ENCODE measurements at places on chromosomes 13 and 19.
A peak's percentile ranks its signal among the peaks of the same experiment; 100 is the strongest.

DNA sequence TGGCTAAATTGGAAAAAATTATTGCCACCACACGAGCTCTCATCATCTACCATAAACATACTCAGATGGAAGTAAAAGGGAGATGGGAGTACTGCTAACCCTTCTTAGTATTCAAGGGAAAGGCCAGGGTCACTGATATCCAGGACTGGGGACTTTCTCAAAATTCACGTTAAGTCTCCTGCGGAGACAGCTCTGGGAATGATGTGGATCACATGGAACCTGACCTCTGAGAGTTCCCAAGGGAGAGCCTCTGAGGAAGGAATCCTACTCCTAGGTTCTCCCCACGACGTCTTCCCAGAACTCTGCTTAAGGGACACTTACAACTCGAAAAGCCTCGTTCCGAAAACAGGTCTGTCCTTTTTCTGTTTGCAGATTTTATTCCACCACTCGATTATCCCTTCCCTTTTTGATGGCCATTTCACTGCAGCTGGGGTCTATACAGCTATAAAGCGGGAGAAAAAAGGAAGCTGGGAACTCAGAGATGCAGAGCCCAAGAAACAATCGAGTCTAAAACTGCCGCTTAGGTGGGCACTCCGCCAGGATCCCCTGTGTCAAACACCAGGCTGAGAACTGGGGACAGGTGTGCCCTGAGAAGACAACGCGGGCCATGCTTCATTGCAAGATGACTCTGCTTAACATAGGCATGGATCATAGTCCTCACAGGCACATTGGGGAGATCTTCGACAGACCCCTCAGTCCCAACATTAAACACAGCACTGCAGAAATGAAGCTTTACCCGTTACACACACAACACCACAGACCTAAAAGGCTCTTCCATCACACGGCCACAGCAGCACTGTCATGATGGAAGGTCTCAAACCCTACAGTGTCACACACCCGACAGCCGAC is 823 bp upstream of the ZNF567 start:
- peak overlapping the region; percentile 77 for H3K27ac ChIP-seq
- peak; percentile 32 for DNase-seq
- H3K36me3 ChIP-seq: peaks cover 42% of the 10 kb centered on the region
- H3K27me3 ChIP-seq: no peaks in the 10 kb centered on the region
- H3K4me3 ChIP-seq: peak overlapping the region; percentile 90

DNA sequence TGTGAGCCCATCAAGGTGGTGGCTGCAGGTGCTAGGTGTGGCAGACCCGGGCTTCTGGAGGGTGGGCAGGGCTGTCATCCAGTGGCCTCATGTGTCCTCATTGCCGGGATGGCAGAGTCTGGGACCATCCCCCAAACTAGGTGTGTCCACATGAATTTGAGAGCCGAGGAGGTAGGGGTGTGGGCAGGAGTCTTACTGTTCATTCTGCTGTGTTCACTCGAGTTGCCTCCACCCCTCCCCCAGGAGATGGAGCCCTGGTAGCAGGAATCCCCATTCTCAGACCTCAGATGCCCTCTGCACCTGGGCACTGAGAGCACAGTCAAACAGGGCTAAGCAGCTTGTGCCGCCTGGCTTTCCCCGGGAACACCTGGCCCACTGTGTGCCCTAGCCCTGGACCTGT is 22.4 kb downstream of the NAXD start:
- H3K27ac ChIP-seq: no peak overlapping the region
- H3K4me1 ChIP-seq: no peaks in the 10 kb centered on the region
- peaks cover 89% of the 10 kb centered on the region for H3K36me3 ChIP-seq
- H3K27me3 ChIP-seq: no peaks in the 10 kb centered on the region

GRCh38 chr19:49946415-49946814 is 14.6 kb downstream of the SIGLEC11 start:
- no peaks in the 10 kb centered on the region for H3K4me1 ChIP-seq
- no peak overlapping the region for H3K27ac ChIP-seq
- H3K36me3 ChIP-seq: no peaks in the 10 kb centered on the region
- no peak for DNase-seq
- no peaks in the 10 kb centered on the region for H3K27me3 ChIP-seq
- no peak overlapping the region for H3K4me3 ChIP-seq

GRCh38 chr13:74090869-74091605 is 43.2 kb downstream of the KLF12 start:
- H3K4me1 ChIP-seq: peaks cover 39% of the 10 kb centered on the region
- no peak overlapping the region for H3K4me3 ChIP-seq
- H3K36me3 ChIP-seq: peaks cover 3% of the 10 kb centered on the region
- no peaks in the 10 kb centered on the region for H3K27me3 ChIP-seq
- no peak for DNase-seq

GRCh38 chr19:17090583-17090982 is 15.0 kb downstream of the MYO9B start:
- H3K27me3 ChIP-seq: no peaks in the 10 kb centered on the region
- no peaks in the 10 kb centered on the region for H3K4me1 ChIP-seq
- peaks cover 21% of the 10 kb centered on the region for H3K36me3 ChIP-seq
- H3K4me3 ChIP-seq: no peak overlapping the region
- H3K27ac ChIP-seq: no peak overlapping the region

DNA sequence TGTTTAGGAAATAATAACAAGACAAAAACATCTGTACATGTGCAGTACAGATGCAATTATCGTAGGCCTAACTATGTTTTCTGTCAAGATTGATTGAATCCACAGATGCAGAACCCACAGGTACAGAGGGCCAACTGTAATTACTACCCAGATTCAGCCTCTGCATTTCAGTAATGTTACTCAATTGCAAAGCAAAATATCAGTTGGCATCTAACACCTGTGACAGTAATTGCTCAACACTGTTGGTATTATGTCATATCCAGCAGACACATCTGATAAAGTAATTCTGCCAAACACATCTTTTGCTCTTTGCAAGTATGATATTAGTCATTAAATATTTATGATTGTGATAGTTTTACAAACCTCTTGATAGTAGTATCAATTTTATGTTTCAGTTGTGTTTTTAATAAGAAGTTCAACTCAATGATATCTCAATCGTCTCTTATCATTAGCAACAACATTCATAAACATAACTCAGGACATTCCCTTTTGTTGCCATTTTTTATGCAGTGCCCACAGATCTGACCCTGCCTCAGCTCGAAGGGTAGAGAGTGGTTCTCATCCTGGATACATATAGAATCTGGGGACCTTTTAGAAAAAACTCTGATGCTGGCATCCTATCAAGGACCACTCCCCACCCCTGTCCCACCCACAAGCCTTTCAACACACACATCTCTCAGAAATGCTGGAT is 104.7 kb downstream of the MYCBP2 start:
- peaks cover 50% of the 10 kb centered on the region for H3K36me3 ChIP-seq
- no peak for DNase-seq
- H3K4me3 ChIP-seq: no peak overlapping the region
- H3K27me3 ChIP-seq: no peaks in the 10 kb centered on the region

DNA sequence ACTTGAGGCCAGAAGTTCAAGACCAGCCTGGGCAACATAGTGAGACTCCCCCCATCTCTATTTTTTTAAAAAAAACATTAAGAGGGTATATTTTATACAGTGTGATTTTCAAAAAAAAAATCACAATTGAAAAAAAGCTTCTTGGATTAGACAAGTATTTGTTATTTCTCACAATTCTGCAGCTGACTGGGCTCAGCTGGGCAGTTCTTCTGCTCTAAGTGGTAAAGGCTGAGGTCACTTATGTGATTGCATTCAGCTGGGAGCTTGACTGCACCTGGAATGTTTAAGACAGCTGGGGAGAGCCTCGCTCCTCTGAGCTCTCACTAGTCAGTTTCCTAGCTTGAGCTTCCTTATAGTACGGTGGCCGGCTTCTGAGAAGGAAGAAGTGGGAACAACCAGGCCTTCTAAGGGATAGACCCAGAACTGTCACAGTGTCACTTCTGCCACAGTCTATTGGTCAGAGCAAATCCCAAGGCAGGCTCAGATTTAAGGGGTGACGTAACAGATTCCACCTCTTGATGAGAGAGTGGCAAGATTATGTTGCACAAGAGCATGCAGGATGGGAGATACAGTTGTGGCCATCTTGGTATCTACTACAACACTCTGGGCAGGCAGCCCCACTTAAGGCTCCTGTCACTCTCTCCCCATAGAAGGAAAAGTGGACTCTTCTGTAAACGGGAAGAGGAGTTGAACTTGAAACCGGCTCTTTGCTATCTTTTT is 19.7 kb upstream of the IRGC start:
- H3K4me3 ChIP-seq: no peak overlapping the region
- H3K4me1 ChIP-seq: no peaks in the 10 kb centered on the region
- H3K36me3 ChIP-seq: no peaks in the 10 kb centered on the region
- H3K27ac ChIP-seq: no peak overlapping the region
- no peak for DNase-seq

DNA sequence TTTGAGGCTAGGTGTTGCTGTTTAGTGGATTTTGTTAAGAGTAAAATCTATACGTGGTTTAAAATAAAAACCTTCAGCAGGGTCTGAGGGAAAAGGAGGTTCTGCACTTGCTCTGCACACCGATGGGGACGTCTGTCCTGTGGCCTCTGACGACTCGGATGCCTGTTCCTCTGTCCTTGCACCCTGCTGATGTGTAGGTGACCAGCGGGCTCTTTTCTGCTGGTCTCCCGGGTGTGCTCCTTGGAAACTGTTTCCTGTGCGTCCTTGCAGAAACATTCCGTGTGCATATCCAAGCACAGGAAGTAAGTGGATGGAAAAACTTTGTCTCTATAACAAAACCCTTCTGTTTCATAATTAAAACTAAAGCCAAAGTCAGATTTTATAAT is 3.8 kb downstream of the ATP4B start:
- no peaks in the 10 kb centered on the region for H3K27me3 ChIP-seq
- H3K27ac ChIP-seq: no peak overlapping the region
- DNase-seq: no peak
- H3K4me3 ChIP-seq: no peak overlapping the region
- no peaks in the 10 kb centered on the region for H3K4me1 ChIP-seq

GRCh38 chr13:70585109-70585508 is 476.9 kb upstream of the KLHL1 start:
- DNase-seq: no peak
- H3K27ac ChIP-seq: no peak overlapping the region
- no peak overlapping the region for H3K4me3 ChIP-seq
- no peaks in the 10 kb centered on the region for H3K36me3 ChIP-seq
- H3K27me3 ChIP-seq: no peaks in the 10 kb centered on the region

DNA sequence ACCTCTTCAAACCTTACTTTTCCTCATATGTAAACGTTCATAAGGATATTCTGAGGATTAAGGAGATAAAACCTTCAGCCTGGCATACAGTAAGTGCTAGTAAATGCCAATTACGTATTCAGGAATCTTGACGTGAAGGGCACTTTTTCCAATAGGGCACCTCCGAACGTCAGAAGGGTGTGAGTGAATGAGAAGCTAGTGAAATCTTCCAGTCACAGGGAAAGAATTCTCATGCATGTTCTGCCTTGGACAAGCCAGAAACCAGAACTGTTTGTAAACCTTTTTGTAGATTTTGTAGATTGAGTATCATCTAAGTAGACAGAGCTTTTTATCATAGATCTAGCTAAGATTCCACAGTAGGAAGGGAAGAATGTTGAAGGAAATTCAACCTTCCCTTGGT is 16.5 kb downstream of the DGKH start:
- H3K36me3 ChIP-seq: peaks cover 4% of the 10 kb centered on the region
- H3K27ac ChIP-seq: no peak overlapping the region
- no peak for DNase-seq
- H3K4me3 ChIP-seq: no peak overlapping the region
- no peaks in the 10 kb centered on the region for H3K4me1 ChIP-seq
- no peaks in the 10 kb centered on the region for H3K27me3 ChIP-seq

- no peak for DNase-seq
- no peak overlapping the region for H3K4me3 ChIP-seq
- H3K36me3 ChIP-seq: no peaks in the 10 kb centered on the region
- no peak overlapping the region for H3K27ac ChIP-seq
These were observed 25.0 kb upstream of the VWA8 start for GRCh38 chr13:41985788-41986508.

GRCh38 chr19:40932008-40932959 is 50.3 kb upstream of the CYP2A7 start:
- no peak for DNase-seq
- no peak overlapping the region for H3K4me3 ChIP-seq
- H3K27ac ChIP-seq: no peak overlapping the region
- peaks cover 5% of the 10 kb centered on the region for H3K27me3 ChIP-seq
- no peaks in the 10 kb centered on the region for H3K36me3 ChIP-seq

GRCh38 chr19:36973021-36973843 is 57.1 kb downstream of the ZNF568 start:
- H3K4me1 ChIP-seq: peaks cover 26% of the 10 kb centered on the region
- peak; percentile 85 for DNase-seq
- peaks cover 11% of the 10 kb centered on the region for H3K36me3 ChIP-seq
- H3K27me3 ChIP-seq: no peaks in the 10 kb centered on the region
- peak overlapping the region; percentile 86 for H3K27ac ChIP-seq

GRCh38 chr13:59623206-59623915 is 540.4 kb downstream of the DIAPH3 start:
- peaks cover 3% of the 10 kb centered on the region for H3K27me3 ChIP-seq
- H3K36me3 ChIP-seq: no peaks in the 10 kb centered on the region
- H3K4me1 ChIP-seq: no peaks in the 10 kb centered on the region
- H3K4me3 ChIP-seq: no peak overlapping the region

- H3K27ac ChIP-seq: no peak overlapping the region
- no peak overlapping the region for H3K4me3 ChIP-seq
- no peak for DNase-seq
- no peaks in the 10 kb centered on the region for H3K36me3 ChIP-seq
- peaks cover 15% of the 10 kb centered on the region for H3K27me3 ChIP-seq
- no peaks in the 10 kb centered on the region for H3K4me1 ChIP-seq
These were observed 9.1 kb downstream of the ATP8A2 start for GRCh38 chr13:25380741-25381324.

DNA sequence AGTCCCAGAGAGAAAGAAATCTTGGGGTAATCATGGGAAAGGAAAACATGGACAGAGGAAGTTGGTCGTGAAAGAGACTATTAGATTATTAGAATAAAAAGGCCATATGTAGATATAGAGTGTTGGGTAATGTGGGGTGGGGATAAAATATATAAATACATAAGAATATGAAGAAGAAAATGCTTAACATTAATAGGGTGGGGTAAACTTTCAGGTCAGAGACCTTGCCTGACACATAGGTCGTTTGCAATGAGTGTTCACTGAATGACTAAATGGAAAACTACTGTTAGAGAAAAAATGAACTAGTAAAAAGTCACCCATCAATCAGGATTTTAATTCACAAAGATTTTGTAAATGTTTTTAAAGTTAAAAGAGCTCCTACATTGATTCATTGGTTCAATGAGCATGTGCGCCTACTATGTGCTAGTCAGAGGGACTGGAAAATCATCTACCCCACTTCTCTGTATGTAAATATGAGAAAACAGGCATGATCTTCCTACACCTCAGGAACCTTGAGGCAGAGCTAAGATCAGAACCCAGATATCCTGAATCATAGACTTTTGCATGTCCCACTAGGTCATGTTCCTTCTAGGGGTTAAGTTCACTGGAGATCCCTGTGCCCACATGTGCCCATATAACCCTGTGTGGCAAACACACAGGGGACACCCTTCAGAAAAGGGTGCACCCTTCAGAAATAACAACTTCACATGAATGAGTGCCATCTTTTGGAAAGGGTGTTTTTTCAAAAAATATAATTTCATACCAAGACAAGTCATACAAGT is 24.6 kb upstream of the KLF12 start:
- H3K27ac ChIP-seq: no peak overlapping the region
- H3K27me3 ChIP-seq: no peaks in the 10 kb centered on the region
- H3K4me1 ChIP-seq: no peaks in the 10 kb centered on the region
- no peaks in the 10 kb centered on the region for H3K36me3 ChIP-seq
- no peak overlapping the region for H3K4me3 ChIP-seq

GRCh38 chr13:35978607-35979316 is 152.4 kb downstream of the DCLK1 start:
- no peaks in the 10 kb centered on the region for H3K4me1 ChIP-seq
- H3K36me3 ChIP-seq: no peaks in the 10 kb centered on the region
- H3K4me3 ChIP-seq: no peak overlapping the region
- DNase-seq: peak; percentile 27
- no peak overlapping the region for H3K27ac ChIP-seq
- H3K27me3 ChIP-seq: no peaks in the 10 kb centered on the region
